Hematopoietic multipotent progenitor cell treated with erythropoietin and hydrocortisone succinate and interleukin-3 and kit ligand, for 15 days (in vitro differentiated cells): ENCODE measurements at places on chromosomes 1 and 21.
A peak's percentile ranks its signal among the peaks of the same experiment; 100 is the strongest.

DNA sequence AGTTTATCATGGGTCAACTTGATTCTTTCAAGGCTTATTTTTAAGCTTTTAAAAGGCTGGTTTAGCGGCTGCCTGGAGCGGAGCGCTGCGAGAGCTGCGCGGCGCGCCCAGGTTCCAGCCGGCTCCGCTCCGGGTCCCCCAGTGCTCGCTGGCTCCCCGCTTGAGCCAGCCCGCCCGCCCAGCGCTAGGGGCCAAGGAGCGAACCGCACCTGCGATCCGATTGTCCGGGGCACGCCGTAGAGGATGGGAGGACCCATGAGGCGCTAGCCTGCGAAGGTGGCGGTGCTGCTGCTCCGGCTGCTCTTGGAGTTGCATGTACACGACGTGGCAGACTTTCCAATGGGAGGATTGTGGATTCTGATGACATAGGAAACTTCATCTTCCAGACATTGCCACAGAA is 9.9 kb upstream of the CFHR4 start:
- no peak for DNase-seq

GRCh38 chr1:177884479-177885021 is 85.3 kb downstream of the SEC16B start:
- DNase-seq, result no peak

DNA sequence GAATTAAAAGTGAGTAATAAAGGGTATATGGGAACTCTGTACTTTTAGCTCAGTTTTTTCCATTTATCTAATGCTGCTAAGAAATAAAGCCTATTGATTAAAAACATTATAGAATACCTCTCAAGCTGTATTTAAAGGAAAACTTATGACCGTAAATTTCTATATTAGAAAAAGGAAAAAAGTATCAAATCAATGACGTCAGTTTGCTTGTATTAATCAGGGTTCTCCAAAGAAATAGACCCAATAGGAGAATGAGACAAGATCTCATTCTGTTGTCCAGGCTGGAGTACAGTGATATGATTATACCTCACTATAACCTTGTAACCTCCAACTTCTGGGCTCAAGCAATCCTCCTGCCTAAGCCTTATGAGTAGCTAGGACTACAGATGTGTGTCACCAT is 15.4 kb upstream of the LRIF1 start:
- no peak for DNase-seq

- peak; percentile 12 for DNase-seq
These were observed 40.6 kb upstream of the CYP2J2 start for GRCh38 chr1:59967141-59967697.

GRCh38 chr1:145828367-145829026 is 4.5 kb downstream of the POLR3C start:
- peak; percentile 81 for DNase-seq

DNA sequence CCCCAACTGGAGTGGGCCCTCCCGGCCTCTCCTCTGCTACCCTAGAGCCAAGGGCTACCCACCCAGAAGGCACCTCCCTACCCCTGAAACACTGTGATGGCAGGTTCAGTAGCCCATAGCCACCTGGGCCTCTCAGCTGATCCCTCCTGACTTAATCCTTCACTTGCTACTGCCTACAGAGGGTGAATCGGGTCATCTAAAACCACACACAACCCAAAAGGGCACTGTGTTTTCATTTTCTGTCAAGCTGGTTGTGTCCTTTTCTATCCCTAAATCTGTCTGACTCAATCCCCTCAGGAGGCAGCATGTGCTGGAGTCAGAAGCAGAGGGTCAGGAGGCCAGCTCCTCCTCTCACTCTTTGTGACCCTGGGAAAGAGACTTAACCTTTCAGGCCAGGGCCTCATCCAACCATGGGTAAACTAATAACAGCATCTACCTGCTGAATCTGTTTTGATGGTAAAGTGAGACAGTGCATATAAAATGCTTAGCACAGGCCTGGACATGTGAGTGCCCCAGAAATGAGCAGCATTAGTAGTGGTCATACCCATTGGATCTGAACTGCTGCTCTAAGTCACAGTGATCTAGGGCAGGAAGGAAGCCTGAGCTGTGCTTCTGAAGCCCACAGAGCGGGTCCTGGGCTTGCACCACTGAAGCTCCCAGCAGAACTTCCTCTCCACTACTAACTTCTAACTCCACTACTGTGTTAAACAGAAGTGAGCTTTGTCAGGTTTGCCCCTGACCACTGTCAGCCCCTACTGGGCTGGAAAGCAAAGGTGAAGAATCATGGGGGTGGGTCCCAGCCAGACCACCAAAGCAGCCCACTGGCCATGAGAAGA is 11.0 kb downstream of the PMVK start:
- no peak for DNase-seq

GRCh38 chr1:42148166-42148565 is 5.0 kb upstream of the GUCA2B start:
- DNase-seq, result no peak

- DNase-seq, result peak; percentile 46
These were observed 55.6 kb downstream of the NKAIN1 start for GRCh38 chr1:31183927-31184554.
